ENCODE measurements at places on chromosomes 13 and 19. TPM values are rescaled to one million over a fixed set of nuclear protein-coding genes. Genes with fewer than 3 reads are reported as not detected.
A peak's percentile ranks its signal among the peaks of the same experiment; 100 is the strongest.

- no peaks in the 10 kb centered on the region for H3K27me3 ChIP-seq
- H3K4me1 ChIP-seq: peaks cover 16% of the 10 kb centered on the region
- H3K36me3 ChIP-seq: no peaks in the 10 kb centered on the region
- no peak overlapping the region for H3K4me3 ChIP-seq
- DNase-seq: peak; percentile 8
- H3K27ac ChIP-seq: peak overlapping the region; percentile 15
Observed at GRCh38 chr13:89514534-89515312, 1832.8 kb upstream of the MIR17HG start.

Gene TMPRSS9
- not detected for total RNA-seq

DNA sequence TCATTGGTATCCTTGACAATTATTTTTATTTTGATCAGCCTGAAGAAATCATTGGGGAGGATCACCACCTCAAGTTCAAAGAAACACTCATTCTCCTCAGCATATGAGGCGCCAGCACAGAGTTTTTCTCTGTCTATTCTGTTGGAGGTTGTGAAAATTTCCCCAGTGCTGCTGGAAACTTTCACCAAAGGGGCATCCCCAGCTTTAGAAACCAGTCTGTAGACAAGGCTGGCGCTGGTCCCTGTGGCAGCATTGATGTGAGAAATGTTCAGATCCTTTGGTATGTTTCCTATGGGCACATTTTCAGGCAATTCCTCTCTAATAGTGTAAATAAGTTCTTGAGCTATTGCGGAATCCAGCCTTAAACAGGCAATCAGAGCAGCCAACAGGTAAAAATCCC lies 2.1 kb downstream of the PCDH9 start:
- H3K4me1 ChIP-seq: peaks cover 7% of the 10 kb centered on the region
- no peaks in the 10 kb centered on the region for H3K27me3 ChIP-seq

GRCh38 chr19:3740431-3740830 lies 21.1 kb downstream of the APBA3 start:
- no peaks in the 10 kb centered on the region for H3K36me3 ChIP-seq
- no peaks in the 10 kb centered on the region for H3K4me1 ChIP-seq
- H3K27ac ChIP-seq: no peak overlapping the region
- H3K4me3 ChIP-seq: no peak overlapping the region

DNA sequence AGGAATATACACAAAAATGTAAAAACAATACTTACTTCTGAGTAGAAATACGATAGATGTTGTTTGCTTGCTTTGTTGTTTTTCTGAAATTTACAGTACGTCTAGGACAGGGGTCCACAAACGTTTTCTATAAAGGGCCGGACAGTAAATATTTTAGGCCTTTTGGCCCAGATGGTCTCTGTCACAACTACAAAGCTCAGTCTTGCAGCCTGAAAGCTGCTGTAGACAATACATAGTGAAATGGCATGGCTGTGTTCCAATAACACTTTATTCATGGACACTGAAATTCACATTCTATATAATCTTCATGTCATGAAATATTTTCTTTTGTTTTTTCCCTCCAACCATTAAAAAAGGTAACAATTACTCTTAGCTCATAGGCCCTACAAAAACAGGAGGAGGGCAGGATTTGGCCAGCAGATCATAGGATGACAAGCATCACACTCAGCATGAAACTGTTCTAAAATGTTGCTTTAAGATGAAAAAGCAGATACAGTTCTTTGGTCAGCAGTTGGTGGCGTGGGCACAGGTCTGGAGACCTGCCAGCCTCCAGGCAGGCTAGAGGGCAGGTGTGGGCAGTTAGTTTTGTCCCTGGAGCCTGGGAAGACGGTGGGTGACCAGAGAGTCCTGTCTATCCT lies at the start of gene EDDM13:
TSS of gene EDDM13 (plus strand) at position 588 of the 638 bp plus-strand sequence. CDS start 87 bp downstream, outside the sequence.
- H3K27ac ChIP-seq: no peak within 1 kb of the TSS
- no peaks in the 10 kb centered on the region for H3K27me3 ChIP-seq
- H3K4me1 ChIP-seq: no peaks in the 10 kb centered on the region
- H3K36me3 ChIP-seq: no peaks in the 10 kb centered on the region
- no peak within 1 kb of the TSS for H3K4me3 ChIP-seq
